ENCODE measurements at places on chromosomes 2 and 18. TPM values are rescaled to one million over a fixed set of nuclear protein-coding genes. Genes with fewer than 3 reads are reported as not detected.

The SLC4A3 gene
- not detected for total RNA-seq

- peak; percentile 53 for ATAC-seq
Measured at GRCh38 chr2:223936862-223937326, 8.2 kb downstream of the WDFY1 start.

The TACR1 gene
- total RNA-seq, result not detected

GRCh38 chr2:14288016-14288415 is 344.5 kb upstream of the LRATD1 start:
- no peak for ATAC-seq

The CFC1 gene
- not detected for total RNA-seq

The DPP4 gene
- total RNA-seq, result 97.7 TPM

The TMEFF2 gene
- total RNA-seq, result not detected

The SCN1A gene
- total RNA-seq, result not detected

The IL36RN gene
- total RNA-seq, result not detected

- peak; percentile 98 for ATAC-seq
Measured at GRCh38 chr18:3652380-3653262, 202.6 kb downstream of the TGIF1 start.

DNA sequence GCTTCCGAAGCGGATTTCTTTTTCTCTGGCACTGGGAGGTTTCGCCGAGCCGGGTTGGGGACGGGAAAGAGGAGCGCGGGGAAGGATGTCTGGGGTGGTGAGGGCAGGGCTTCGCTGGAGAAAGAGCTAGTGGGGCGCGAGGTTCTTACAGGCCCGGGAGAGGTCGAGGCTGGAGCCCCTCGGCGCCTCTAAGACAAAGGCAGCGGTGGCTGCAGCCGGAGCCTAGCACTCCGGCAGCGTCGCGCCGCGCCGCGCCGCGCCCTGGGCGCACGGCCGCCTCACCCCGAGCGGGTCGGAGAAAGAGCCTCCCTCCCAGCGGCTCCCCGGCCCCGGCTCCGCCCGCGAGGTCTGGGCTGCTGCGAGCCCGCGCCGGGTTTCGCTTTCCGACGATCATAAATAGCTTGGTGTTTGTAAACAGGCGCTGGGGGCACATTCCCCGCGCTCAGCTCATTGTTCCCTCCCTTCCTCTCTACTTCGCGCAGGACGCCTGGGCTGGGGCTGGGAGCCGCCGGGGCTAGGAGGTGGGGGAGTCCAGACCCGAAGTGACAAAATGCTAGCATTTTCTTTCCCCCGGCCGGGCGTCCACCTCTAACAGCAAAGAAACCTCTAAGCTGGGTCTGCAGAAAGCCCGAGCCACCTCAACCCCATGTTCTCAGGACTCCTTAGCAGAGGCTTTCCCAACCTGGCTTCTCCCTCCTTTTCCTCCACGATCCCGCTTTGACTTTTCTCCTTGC is 813 bp upstream of the MEIS1 start:
- no peak for ATAC-seq

DNA sequence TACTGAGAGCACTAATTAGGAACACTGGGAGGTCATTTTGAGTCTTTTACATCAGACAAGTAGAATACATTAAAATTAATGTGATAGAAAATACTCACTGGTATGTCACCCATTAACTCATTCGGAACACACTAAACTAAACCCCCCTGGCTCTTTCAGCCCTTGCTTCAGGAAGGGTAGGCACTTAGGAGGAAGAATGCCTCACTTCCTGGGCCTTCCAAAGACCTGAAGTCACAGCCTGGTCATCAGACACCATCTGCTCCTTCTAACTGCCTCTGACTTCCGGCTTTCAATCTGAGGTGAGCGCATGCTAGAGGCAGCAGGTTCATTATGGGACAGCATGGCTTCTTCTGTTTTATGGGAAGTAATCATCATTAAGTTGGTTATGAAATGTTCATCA is 451.4 kb downstream of the PID1 start:
- ATAC-seq, result no peak

- ATAC-seq, result no peak
Measured at GRCh38 chr2:218422403-218423086, 3.6 kb downstream of the VIL1 start.

DNA sequence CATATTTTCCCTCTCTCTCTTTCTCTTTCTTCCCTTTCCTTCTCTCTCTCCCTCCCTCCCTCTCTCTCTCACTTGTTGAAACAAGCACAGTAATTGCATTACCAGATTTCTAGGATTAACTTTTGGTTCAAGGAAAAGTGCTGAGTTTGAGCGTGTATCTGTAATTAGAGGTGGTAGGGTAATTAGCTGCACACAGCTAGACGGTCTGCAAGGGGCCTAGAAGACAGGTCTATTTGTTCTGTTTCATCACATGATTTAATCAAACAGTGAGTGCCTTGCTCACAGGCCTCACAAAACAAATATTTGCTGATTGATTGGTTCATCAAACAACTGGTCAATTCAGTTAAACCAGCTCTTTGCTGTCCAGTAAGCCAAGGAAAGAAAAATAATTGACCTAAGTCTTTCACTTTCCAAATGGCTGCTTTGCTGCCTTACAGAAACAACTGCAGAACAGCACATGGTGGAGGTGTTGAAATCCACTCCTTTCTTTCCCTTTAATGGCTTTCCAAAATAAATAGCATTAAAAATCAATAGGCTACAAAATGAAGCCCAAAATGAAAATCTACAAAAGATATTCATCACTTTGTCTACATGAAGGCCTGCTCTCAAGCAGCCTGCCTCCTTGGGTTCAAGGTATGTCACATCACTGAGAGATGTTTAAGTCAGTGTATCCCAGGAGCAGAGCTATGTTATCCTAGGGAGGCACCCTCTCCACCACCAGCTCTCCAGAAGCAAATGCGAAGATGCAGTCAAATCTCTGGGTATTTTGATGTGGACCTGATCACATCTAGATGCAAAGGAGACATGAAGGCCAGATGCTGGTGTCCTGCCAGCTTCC is 264.4 kb upstream of the SIX2 start:
- no peak for ATAC-seq

The PSTPIP2 gene
- 4.3 TPM for total RNA-seq

The CTAGE1 gene
- not detected for total RNA-seq

The CNGA3 gene
- not detected for total RNA-seq

- peak; percentile 61 for ATAC-seq
Measured at GRCh38 chr2:25981596-25982272, 563 bp downstream of the KIF3C start.

GRCh38 chr2:239390546-239391285 is 10.1 kb downstream of the HDAC4 start:
- no peak for ATAC-seq

The IL1B gene
- not detected for total RNA-seq

DNA sequence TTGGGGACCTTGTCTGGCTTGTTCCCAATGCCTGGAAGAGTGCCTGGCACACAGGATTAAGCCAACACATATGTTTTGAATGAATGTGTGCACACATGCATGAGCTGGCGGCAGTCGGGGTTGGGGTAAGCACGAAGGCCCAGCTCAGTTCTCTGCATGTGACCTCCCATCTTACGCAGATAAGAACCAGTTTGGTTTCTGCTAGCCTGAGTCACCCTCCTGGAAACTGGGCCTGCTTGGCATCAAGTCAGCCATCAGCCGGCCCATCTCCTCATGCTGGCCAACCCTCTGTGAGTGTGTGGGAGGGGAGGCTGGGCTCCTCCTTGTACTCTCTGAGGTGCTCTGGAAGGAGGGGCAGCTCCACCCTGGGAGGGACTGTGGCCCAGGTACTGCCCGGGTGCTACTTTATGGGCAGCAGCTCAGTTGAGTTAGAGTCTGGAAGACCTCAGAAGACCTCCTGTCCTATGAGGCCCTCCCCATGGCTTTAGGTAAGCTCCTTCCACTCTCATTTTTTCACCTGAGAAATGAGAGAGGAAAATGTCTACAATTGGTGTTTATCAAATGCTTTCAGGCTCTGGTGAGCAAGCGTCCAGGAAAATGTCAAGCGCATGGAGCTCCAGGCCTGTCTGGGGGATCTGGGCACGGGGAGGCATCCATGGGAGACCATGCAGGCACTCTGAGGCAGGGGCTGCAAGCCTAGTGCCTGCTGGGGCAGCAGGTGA is 9.7 kb upstream of the IL1RN start:
- peak; percentile 93 for ATAC-seq

- ATAC-seq, result no peak
Measured at GRCh38 chr2:189096769-189097447, 82.7 kb downstream of the COL5A2 start.

DNA sequence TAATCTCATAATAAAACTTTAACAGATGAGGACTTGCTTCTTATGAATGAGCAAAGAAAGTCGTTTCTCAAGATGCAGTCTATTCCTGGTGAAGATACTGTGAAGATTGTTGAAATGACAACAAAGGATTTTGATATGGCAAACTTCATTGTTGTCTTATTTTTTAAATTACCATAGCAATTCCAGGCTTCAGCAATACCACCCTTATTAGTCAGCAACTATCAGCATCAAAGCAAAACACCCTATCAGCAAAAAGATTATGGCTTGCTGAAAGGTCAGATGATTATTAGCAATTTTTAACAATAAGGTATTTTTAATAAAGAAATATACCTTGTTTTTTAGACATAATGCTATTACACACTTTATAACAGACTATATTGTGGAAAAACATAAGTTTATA is 88.3 kb downstream of the COL5A2 start:
- no peak for ATAC-seq

DNA sequence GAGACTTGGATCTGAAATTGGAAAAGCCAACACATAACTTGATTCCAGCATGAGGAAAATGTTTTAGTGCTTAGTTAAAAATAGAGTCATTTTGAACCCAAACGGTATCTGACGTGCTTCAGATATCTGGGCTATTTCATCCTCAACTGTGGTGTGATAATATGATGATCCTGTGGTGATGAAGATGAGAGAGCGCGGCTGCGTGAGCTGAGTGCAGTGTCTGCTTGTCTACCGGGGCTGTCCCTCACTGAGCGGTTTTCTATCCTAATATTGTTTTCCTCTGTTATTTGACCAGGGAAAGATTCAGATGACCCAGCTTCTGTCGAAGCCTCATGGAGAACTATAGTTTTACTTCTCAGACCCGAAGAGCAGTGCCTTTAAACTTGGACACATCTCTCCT is 5.8 kb downstream of the TWIST2 start:
- no peak for ATAC-seq

GRCh38 chr2:241316825-241317224 is 1.1 kb downstream of the SEPTIN2 start:
- no peak for ATAC-seq

- no peak for ATAC-seq
Measured at GRCh38 chr2:190600293-190601103, 48.4 kb upstream of the NAB1 start.

GRCh38 chr2:106931717-106932335 is 45.9 kb upstream of the ST6GAL2 start:
- ATAC-seq, result no peak

DNA sequence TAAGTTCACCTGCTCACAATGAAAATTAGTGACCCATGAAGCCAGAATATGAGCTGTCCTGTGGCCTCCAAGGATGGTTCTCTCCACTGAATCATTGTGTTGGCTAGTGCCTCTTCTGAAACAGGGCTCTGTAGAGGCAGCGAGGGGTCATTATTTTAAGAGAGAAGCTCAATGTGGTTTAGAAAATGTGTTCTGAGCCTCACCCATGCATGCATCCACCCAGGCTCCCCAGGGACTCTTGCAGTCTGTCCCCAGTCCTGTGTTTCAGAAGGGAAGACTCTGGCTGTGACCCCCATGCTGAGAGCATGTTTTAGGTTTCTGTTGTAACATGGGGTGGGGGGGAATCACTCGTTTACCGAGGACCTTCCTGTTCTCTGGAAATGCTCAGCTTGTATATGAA is 135.2 kb downstream of the RNF144A start:
- no peak for ATAC-seq

- no peak for ATAC-seq
Measured at GRCh38 chr18:56085551-56085950, 497.6 kb upstream of the TCF4 start.

DNA sequence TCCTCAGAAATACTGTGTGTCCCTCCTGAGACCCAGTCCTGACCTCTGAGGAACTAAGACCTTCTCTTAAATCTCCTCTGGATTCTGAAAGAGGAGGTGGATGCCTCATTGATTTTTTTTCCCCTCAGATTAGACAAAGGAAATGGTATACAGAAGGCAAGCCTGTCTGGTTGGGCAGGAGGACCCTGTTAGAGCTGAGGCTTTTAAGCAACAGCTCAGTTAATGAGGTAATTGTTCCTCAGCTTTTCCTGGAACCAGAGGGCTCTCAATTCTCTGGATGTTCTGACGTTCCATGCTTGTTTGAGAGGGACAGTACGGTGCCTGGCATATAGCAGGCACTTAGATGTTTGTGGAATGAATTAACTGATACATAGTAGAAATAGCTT is 61.7 kb upstream of the MCFD2 start:
- no peak for ATAC-seq

- ATAC-seq, result no peak
Measured at GRCh38 chr18:64330931-64331330, 182.0 kb upstream of the LINC00305 start.

DNA sequence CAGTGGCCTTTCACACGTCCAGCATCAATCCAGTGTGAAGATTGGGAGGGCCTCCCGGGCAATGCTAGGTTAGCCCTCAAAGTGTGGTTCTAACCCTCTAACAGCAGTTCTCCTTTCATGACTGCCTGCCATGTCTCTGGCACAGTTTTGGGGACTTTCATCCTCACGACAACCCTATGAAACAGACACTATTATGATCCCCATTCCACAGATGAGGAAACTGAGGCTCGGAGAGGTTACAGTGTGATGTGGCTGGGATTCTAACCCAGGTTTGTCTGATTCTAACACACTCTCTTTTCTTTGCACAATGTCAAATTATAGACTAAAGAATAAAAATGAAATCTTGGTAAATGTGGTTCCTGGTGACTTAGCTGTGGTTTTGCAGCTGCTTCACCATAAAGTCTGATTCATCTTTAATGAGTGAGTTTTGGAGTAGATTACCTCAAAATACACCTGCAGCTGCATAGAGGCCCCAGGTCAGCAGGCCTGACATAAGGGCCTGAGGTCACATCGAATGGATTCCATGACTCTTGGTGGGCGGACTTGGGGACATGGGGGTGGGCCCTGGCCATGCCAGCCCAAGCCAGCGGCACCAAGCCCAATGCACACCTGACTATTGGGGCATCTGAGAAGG is 214.4 kb downstream of the GLI2 start:
- peak; percentile 20 for ATAC-seq

DNA sequence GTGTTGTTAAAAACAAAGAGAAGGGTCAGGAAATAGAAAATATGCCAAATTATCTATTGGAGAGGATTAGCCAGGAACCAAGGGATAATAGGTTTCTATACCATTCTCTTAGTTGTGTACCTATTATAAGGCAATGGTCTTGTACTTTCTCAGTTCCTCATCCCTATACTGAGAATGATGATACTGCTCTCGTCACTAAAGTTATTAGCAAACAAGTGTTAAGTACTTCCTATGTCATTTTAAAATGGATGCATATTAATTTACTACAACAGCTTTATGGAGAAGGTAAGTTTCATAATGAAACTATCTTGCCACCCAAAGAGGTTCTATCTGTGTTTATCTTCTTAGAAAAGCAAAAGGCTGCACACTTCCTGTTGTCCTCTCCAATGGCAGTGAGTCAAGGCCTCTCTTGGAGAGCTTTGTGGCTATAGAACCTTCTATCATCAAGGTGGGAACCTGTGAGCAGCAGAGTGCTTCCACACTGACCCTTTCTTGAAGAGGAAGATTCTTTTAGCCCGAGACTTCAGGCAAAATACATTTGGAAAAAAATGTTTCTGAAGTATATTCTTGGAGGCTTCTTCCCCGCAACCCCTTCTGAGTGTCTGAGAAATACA is 460.7 kb upstream of the FANCL start:
- no peak for ATAC-seq
